Stimulated activated CD4-positive, alpha-beta T cell treated with anti-CD3 and anti-CD28 coated beads, TNF-alpha, amount 100 ng/mL, for 48 hours (primary cell): ENCODE measurements at places on chromosomes 12 and 14.

DNA sequence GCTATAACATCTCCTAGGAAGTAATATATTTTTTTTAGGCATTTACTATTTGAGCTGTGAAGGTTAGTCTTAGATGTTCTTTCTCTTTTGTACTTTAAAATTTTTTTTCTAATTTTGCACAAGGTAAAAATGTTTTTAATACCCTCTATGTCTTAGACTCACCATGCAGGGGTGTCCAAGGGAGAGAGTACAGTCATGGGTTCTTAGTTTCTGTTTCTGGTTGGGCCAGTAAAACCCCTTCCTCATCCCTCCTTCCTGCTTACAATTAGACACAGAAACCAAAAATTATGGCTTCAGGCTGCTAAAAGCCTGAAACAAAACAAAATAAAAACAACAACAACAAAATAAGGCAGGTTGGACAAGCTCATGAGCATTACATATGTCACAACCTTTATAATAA lies 193.0 kb downstream of the SYT1 start:
- DNase-seq, result no peak

DNA sequence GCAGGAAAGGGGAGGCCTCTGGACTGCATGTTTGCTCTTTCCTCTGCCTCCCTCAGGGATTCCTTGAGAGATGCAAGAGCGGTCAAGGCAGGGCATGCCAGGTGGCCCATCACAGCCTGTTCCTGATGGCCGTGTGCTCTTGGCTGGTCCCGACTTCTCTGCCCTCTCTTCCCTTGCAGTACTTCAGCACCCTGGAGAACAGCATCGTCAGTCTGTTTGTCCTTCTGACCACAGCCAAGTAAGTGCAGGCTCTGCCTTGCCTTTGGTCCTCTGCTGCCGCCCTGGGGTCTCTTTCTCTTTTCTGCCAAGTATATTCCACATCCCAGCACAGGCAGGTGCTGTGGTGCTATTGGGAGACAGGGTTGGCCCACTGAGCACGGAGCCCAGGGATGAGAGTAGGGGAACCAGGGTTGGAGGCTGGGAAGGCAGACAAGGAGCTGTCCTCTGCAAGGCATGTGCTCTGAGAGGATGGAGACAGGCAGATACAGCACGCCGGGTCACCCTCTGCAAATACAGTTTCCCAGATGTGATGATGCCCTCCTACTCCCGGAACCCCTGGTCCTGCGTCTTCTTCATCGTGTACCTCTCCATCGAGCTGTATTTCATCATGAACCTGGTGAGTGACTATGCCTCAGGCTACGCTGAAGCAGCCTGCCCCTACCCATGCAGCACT lies 51.9 kb downstream of the TPCN1 start:
- no peak for DNase-seq

DNA sequence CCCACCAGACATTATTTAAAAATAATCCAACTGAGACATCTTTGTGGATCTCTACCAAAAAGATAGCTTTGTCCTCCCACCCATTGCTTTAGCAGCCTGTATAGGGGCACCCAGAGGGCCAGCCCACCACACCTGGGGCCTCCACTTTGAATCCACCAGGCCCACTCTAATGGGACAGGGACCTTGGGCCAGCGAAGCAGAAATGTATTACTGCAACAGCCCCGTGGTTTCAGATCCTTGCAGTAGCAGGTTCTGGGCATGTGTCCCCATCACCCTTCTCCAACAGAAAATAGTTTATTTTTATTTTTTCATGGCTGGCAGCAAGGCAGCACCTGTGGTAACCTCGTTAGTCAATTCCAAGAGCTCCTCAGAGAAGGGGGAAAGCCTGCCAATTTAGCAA lies 218.4 kb downstream of the ZFP36L1 start:
- DNase-seq, result no peak

DNA sequence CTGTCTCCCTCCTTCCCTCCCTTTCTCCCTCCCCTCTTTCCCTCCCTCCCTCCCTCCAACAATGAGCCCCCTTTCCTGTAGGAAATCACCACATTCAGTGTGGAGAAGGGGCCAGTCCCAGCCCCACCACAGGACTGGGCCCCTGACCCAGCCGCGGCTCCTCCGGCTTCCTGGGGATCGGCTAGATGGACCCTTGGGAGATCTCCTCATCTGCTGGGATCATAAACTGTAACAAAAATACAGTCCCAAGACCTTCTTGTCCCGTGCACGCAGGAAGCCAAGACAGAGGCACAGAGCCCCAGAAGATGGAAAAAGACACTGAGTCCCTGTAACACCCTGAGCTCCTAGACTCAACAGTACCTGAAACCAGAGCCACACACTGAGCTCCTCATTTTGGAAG lies 23.9 kb downstream of the DIO3 start:
- DNase-seq, result no peak

DNA sequence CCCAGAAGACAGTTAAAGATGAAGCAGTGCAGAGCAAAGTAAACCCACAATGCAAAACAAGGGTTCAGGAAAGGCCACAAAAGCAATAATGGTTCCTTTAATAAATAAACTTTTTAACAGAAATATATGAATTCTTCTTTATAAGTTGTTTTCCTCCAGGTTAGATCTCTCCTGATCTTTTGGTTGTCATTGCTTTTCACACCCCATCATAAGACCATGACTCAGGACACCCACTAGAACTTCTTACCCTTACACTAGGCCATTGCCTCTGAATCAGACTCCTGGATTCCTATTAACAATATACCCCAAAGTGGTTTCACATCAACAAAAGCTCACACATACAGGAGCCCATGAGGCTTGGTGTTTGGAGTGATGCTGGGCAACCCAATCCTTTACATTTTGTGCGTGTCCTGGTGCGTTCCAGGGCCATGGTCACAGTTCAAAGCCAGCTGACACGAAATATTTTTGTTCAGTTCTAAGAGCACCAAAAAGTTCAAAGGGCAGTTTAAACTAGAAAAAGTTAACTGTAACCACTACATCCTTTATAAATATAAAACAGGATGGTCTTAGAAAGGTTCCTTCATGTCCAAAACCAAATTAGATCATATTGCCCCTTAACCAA lies 187.0 kb downstream of the EPS8 start:
- no peak for DNase-seq

DNA sequence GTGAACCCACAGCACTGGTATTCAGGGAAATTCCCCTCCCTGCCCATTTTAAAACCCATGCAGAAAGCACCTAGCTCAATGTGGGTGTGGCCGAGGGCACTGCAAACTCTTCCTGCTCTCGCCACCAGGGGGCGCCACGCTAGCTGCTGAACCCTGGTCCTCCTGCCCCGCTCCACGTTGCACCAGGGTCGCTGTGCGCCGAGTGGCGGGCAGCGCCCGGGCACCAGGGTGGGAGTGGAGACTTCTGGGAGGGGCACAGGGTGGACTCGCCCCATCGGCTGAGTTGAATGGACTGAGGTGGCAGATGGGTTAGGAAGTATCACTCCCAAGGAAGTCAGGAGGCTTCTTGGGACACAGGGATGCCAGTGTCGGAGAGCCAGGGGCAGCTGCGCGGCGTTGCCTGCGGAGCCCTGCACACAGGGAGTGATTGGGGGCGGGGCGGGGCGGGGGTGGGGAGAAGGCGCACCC lies 48.1 kb upstream of the BCL11B start:
- DNase-seq, result peak; percentile 72

DNA sequence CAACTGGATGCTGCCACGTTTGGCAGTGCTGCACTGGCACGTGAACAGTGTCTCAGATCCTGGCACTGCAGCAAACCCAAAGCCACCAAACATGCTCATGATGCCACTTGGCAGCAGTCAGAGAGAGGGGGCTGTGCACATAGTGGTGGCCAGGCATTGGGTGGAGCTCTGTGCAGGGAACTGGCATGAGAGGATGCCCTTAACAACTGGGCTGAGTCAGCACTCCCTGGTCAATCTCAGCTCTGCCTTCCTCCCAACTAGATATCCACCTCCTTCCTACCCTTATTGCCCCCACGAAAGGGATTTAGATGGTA lies 37.0 kb downstream of the ZFHX2 start:
- no peak for DNase-seq

GRCh38 chr12:80412343-80412953 lies 31.6 kb upstream of the PTPRQ start:
- DNase-seq, result no peak
